ENCODE measurements at places on chromosomes 12 and 14.

DNA sequence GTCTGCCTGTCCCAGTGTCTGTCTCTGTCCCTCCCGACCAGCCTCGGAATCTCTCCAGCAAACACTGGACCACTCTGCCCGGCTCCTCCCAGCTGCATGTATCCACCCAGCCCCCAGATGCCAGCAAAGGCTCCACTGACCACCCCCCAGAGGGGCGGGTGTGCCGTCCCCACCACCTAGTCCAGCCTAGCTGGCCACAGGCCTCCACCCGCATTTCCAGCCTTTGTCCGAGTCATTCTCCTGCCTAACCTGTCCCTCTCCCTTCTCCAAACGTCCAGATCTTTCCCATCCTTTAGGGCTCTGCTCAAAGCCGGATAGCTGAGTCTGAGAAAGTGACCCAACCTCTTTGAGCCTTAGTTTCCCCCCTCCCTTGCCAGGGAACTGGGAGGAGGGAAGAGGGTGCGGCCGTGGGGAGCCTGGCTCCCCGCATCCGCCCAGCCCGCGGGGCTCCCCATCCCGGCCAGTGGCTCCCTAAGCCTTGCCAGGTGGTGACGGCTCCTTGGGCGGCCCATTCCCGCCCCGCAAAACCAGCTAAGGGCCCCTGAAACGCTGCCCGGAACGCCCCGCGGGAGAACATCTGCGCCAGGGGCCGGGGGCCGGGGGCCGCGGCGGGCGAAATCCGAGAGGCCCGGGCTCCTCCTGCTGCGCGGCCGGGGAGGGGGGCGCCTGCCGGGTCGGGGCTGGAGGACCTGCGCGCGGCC, 34.6 kb upstream of the ANKRD9 start:
- no peak for DNase-seq

DNA sequence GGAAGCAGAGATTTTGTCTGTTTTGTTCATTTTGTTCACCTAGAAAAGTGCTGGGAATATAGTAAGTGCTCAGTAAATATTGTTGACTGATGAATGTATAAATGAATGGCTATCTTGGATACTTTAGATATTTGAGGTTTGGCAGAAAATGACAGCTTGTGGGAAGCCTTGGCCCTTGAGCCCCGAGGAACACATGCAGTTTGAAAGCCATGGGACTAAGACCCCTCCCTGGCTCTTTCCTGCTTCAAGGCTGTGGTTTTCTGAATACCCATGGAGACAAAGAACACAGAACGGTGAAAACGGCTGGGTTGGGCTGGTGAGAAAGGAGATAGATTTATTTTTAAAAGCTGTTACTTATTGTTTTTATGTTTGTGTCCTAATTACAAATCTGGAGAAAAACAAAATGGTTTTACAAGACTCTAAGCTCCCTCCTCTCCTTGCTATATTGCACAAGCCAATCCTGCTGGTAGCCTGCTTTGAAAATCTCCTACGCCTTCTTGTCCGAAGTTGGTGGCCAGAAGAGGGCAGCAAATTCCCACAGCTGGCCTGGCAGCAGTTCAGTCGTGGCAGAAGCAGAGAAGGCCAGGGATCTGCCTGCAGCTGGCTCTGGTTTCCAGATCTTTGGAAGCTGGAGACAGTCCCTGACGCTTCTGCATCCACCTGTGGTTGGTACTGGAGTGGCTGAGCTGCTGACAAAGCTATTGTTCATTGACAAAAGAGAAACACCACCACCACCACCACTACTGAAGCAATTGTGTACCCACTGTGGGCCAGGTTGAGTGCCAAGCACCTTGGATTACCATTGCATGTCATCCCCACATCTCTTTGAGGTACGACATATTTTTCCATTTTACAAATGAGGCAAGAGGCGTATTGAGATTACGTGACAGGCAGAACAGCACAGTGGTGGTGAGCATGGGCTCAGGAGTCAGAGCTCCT, 5.2 kb upstream of the KRT85 start:
- DNase-seq: peak; percentile 91

DNA sequence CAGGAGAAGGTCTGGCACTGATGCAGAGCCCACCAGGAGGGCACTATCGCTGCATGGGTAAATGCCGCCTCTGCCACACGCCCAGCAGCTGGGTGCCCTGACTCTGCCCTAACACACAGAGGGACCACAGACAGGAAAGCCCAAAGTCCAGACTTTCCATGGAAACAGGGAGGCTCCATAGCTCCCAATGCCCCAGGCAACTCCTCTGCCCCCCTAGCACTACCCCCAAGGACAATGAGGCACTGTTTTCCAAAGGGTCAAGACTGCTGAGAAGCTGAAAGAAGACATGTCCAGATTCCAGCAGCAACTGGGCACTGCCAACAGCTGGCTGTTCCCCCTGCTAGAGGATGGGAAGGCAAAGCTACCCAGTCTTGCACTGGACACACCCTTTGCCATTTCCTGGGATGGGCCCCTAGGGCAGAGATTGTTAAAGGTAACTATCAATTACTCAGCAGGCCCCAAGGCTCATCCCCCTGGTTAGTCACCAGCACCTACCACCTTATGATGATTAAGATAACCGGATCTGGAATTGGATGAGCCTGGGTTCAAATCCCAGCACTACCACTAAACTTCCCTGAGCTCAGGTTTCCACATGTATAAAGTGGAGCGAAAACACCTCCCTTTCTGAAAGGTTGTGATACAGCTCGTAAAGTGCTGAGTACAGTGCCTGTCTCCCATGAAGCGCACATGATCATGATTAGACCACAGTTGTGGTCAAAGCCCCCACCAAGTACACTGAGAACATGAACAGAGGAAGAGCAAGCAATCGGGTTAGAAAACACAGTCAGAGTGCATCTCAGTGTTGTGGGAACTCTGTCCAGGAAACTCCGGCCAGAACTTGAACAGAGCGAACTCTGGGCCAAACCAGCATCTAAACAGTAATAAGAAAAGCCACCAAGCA, 3.3 kb downstream of the PXN start:
- DNase-seq: no peak

DNA sequence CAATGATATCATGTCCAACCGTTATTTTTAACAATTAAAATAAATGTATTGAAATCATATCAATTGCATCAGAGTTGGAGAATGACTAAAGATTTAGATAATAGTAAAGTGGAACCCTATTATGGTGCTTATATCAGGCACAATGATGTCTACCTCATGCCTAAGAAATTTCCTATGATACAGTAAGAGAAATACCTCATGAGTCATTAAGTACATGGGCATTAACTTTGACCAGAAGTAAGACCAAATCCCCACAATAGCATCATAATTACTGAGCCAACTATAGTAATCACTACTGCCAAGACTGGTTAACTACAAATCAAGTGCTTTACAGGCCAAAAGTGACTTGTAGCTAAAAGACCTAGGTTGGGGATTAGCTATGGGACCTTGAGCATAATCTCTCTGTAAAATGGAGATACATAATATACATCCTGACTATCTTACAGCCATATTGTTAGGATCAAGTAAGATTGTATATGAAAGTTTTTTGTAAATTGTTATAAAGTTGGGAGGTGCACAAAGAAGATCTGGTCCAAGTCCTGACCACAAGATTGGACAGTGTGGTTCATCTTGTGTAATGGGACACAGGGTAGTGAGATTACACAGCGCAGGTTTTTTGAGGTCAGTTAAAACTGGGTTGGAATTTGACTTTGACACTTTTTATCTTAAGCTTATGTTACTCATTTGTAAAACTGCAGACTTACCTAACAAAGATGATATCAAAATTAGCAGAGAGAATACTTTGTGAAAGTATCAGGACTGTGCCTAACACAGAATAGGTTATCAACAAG, 60.5 kb downstream of the ERGIC2 start:
- DNase-seq: no peak

GRCh38 chr14:24377657-24378056, 9.7 kb downstream of the NFATC4 start:
- DNase-seq: no peak

- no peak for DNase-seq
These were observed 21.1 kb downstream of the OR10G3 start for GRCh38 chr14:21558703-21559170.

DNA sequence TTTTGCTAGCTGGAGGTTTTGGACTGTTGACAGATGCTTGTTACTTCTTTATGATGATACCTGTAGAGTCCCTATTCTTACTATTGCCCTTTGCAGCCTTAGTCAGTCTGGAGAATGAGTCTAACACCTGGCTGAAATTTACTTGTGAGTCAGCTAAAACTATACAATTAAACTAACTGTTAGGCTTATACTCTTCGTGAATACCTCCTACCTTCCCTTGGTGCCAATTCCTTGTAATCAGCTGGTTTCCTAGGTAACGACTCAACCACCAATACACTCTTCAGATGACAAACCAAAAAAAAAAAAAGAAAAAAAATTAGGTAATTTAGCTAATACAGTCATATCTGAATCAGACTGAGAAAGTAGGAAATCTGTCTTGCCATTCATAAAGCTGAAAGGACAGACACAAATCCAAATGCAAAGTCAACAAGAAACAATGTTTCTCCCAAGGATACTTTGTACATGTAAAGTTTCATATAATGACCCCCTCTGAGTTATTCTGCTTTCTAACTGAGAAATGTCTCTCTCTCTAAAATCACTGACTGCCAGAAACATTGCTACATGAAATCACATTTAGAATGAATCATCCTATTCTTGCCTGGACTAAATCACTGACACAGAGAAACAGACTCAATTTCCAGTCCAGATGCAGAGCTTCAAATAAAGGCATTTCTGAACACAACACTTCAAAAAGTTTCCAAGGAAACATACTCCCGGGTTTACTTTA, 56.5 kb upstream of the CDKL1 start:
- no peak for DNase-seq

- no peak for DNase-seq
These were observed 59.0 kb upstream of the ARID2 start for GRCh38 chr12:45670346-45671065.

DNA sequence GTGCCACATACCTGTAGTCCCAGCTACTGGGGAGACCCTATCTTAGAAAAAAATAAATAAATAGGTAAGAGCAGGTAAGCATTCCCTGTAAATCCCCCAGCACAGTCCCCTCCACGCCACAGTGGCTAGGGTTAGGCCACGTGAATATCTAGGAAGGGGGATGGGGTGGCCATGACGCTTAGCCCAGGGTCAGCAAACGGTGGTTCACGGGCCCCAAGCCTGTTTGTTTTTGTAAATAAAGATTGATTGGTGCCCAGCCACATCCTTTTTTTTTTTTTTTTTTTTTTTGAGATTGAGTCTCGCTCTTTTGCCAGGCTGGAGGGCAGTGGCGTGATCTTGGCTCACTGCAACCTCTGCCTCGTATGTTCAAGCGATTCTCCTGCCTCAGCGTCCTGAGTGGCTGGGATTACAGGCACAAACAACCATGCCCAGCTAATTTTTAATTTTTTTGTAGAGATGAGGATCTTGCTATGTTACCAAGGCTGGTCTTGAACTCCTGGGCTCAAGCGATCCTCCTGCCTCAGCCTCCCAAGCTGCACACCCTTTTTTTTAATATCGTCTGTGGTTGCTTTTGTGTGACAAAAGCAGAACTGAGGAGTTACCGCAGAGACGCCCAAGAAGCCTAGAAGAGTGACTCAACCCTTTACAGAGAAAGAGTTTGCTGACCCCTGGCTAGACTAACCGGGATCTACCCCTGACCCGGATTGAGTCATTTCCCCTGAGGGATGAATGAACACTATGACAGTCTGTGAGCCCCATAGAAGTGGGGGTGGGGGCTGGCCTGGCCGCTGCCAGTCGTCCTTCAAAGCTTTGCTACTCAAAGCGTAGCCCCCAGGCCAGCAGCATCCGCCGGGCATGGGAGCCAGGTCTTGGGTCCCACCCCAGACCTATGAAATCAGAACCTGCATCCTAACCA, 113.7 kb upstream of the NCOR2 start:
- DNase-seq: no peak

DNA sequence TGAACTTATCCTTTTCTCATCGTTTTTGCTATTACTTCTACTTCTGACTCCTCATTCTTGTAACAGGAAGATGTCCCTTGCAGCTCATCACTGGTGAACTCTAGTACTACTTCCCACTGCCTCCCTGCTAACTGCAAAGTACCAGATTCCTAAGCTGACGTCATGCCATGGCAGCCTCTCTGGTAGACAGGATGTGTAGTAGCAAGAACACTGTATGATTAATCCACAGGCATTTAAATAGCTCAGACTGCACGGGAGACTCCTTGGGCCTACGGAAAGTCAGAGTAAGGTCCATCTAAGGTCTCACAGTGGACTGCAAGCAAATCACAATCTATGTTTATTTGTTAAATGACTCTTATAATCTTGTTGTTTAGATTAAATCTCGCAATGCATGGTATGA, 43.5 kb downstream of the DNAI7 start:
- DNase-seq: no peak

GRCh38 chr12:77932216-77932615, 101.5 kb downstream of the NAV3 start:
- no peak for DNase-seq

DNA sequence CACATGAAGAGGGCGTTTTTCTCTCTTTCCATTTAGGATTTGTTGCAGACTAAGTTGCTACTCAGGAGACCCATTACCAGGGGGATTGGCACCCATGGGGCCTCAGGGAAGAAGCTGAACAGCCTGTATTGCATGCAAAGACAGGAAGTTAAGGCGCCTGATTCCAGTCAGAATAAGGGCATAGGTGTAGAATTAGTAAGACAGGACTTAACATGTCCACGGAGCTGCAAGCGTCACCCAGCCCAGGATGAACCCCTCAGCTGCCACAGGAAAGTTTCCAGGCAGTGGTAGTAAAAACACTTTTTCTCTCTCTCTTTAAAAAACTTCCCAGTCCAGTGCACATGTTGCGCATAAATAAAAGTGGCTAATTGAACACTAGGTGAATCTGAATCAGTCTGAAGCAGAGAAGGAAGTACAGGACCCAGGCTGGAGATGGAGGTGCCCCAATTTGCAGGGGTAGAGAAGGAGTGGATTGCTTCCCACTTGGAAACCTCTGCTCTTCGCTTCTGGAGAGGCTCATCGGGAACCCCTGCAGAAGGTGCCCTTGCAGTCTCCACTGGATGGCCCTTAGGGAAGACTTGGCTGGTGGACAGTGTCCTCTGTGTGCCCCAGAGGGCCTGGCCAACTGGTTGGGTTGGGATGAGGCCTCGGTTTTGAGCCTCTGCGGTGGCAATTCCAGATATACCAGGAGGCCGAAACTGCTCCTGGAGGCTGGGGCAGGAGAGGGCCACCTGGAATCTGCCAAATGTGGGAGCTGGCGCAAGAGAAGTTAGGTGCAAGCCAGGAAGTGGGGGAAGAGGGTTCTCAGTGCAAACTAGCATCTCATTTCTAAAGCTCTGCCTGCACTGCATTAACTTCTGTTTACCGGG, 10.7 kb upstream of the TBX3 start:
- no peak for DNase-seq

DNA sequence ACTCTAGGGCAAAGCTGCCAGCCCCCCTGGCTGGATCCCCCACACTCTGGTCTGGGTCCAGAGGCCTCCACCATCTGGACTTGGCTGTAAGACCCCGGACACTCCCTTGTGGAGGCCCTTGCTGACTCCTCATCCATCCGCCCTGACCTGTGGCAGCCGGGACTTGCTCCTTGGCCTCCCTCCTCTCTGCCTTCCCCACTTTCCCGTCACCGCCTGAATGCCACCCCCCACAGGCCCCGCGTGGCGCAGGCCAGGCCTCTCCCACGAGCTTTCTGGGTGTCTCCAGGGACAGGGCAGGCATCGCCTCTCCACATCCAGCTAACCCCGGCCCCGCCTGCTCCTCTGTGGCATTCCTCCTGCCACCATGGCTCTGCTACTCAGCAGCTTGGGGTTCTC, 14.1 kb downstream of the JAG2 start:
- DNase-seq: no peak

Measured in HuH-7 (cell line).